ENCODE measurements at places on chromosomes 4 and X.
A peak's percentile ranks its signal among the peaks of the same experiment; 100 is the strongest.

DNA sequence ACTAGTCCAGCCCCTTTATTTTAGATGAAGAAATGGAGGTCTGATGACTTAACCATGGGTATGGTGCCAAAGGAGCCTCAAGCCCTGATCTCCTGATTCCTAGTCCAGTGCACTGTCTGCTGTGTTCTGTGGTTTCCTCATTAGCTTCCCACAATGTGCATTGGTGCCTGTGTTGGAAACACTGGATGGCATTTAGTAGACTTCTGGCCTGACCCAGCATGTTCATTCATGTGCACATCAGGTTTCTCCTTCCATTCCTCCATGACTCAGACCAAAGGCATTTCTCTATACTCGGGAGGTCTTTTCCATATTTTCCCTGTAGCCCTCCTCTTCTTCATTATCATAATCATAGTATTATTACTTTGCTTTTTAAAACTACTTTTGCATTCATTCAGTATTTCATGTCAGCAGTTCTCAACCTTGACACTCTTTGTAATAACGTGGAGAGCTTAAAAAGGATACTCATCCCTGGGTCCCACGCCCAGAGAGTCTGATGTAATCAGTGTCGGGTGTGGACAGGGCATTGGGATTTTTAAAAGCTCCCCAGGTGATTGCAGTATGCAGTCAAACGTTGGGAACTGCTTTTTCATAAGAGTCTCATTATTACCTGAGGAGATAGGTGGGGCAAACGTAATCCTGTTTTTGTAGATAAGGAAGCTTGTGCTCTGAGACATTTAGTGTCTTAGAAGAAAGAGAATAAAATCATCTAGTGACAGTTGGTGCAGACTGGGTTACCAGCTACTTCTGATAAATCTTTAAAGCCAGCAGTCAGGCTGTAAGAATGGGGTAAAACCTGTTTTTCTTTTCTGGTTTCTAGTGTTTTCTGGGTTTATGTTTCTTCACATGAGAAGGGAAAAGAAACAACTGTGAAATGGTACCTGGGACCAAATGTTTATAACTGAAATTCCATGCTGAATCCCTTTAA lies 40.9 kb upstream of the XK start:
- no peak for DNase-seq

GRCh38 chrX:153631907-153632594 lies 15.0 kb upstream of the DUSP9 start:
- DNase-seq, result no peak

DNA sequence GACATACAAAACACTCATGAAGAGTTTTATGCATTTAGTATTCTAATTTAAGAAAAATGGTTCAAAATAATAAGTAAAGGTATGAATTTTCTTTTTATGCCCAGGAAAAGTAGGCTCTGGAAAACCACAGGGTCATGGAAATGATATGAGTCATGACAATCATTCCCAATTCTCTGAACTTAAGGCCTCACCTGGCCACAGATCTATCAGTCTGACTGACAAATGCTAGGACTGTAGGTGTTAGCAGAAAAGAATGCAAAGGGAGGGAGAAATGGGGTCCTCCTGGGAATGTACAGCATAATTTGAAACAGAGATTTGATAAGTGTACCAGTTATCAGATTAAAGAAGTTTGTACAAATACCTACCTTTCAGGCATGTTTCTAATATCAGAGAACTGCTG lies 270.5 kb upstream of the ARSJ start:
- DNase-seq, result no peak

DNA sequence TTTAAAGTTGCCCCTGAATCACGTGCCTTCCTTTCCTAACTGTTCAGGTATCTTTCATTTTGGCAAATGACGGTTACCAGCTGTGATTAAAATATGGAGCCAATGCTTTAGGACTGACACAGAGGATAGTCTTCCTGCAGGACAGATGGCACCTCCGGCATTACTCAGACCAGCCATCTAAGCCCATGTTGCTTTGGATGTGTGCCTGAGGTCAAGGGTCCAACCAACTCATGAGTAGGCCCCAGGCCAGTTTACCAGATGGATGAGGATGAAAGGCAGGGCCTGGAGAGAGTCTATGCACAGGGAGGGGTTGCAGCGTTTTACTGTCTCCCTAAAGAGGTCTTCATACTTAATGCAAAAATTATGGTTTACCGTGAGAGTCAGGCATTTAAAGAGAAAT lies 174.0 kb upstream of the GATB start:
- DNase-seq, result no peak

DNA sequence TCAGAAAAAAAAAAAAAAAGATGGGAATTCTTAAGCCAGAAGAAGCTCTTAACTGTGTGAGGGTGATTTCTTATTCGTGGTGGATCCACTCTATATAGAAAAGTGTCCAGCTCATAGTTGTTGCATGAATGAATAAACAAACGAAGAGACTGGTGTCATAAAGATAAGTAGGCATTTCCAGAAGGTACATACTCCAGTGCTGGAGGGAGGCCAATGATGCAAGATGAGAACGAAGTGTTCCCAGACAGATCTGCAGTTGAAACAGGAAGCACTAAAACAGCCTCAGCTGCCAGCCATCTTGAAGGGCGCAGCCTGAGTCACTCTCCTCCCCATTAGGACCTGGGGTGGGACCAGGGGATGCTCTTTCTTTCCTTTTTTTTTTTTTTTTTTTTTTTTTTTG lies 47.4 kb upstream of the HOPX start:
- DNase-seq, result peak; percentile 63

DNA sequence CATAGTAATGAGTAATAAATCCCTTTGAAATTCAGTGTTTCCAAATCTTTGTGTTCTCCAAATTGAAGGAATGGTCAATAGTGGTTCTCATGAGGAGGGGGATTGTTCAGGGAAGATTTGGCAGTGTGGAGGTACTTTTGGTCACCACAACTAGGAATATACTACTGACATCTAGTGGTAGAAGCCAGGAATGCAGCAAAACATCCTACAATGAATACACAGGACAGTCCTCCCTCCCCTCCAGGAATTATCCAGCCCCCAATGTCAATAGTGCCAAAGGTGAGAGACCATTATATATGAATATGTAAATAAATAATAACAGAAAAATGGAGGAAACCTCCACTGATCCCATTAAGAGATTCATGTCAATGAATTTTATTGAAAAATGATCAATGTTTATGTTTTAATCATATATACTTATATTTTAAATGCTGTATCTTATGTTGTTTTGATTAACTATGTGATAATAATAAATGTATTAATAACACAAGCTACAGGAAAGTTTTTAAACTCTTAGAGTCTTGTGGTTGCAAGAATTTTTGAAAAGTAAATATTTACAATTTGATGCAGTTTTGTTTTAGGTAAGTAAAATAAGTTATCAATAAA lies 14.4 kb upstream of the FAM9A start:
- peak; percentile 86 for DNase-seq

DNA sequence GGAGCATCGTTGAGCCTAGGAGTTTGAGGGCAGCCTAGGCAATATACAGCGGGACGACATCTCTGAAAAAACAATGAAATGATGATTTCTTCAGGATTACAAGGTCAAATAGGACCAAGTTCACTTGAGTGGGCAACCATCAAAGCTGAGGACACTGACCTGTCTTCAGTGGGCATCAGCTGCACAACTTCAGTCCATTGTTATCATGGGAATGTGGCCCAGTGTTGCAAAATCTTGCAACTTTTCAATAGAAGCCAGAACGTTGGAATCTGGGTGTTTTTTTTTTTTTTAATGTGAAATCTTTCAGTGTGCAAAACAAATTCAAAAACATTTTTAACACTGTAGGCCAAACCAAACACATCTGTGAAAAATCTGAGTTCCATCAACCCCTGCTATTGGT lies 155.4 kb upstream of the PLAC1 start:
- no peak for DNase-seq

All from brain (organoid and tissue), 16 donors.